GM20000 (cell line): ENCODE measurements at places on chromosomes 4 and X.

DNA sequence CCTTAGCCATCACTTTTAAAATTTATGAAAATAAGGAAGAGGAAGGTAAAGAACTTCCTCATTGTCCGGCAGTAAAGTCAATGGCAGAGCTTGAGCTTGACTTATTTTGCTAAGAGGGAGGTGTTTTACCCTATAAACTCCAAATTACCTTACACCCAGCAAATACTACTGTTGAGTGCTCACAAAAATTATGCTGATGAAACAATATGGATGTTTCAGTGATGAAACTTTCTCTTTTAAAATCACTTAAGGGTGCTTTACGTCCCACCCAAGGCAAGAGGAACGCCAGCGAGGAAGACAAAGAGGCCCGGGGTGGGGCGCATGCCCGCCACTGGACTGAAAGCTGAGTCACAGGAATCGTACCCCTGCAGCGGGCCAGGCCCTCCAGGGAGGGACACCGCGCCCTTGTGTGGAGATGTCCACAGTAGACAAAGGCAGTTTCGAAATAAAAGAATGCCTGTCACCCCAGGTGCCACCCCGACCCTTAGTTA lies 560 bp upstream of the TMSB4X start:
- no peak for DNase-seq

GRCh38 chr4:2941138-2942036 lies 21.8 kb downstream of the NOP14 start:
- no peak for DNase-seq

GRCh38 chrX:150365990-150366911 lies 3.1 kb downstream of the MAMLD1 start:
- DNase-seq, result no peak

GRCh38 chr4:14879683-14880082 lies 122.6 kb upstream of the CPEB2 start:
- DNase-seq, result no peak

DNA sequence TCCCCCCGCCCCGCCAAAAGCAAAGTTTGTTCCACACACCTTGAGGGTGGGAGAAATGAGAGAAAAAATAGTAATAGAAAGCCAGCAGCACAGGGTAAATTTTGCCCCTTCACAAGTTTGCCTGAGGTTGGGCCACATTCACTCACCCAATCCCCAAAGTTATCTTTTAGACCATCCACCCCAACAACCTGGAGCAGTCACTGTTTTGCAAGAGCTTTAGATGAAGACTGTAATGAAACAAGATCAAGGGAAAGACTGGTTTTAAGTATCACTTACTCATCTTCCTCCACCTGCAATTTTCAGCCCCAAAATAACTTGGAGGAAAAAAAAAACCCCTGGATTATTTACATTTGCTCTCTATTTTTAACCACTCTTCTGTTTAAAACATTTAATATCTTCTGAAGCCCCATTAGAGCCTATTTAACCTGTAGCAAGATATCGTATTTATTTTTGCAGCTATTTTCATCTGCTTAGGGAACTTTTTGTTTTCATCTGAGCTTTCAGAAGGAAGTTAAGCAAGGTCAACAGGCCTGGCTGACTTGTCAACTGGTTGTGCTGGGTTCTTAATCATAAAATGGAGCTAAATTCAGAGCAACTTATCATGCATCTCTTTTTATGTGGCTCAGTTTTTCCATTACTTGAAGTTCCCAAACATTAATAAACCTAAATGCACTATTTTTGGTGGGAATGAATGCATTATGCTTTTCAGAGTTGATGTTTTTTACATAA lies 24.6 kb upstream of the TBL1X start:
- DNase-seq, result no peak

DNA sequence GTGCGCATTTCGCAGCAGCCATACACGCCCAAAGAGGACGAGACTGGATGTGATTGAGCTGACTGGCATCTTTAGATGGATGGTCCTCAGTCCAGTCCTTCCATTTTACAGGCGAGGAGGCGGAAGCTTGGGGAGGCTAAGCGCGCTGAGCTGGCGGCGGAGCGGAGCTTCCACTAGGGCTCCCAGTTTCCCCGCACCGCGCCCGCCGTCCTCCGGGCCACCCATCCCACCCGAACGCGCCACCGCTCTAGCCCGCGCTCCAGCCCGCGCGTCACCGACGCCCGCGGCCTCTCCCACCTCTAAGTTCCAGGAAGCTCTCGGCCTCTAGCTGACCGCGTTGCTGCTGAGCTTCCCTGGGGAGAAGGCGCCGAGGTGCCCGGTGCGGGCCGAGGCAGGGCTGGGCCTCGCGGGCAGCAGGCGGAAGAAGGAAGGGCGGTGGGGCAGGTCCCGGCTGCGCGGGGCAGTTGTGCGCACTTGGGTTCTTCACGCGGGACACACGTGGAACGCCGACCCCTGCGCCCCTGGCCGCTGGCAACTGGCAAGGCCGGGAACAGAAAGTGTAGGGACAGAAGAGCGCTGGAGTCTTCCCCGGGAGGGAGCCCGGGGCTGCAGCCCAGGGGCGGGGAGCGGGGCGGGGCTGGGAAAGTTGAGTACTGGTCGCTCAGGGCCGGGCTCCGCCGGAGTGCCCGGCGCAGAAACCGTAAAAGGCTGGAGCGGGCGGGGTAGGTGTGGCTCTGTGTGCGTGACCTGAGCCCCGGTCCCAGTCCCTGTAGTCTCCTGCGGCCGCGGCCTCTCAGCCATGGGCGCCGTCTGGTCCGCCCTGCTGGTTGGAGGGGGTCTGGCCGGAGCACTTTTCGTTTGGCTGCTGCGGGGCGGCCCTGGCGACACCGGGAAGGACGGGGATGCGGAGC lies at the start of gene STBD1:
TSS of gene STBD1 (plus strand) at position 763 of the 911 bp plus-strand sequence. CDS start at position 800, 37 bp downstream.
- peak; percentile 49 for DNase-seq

DNA sequence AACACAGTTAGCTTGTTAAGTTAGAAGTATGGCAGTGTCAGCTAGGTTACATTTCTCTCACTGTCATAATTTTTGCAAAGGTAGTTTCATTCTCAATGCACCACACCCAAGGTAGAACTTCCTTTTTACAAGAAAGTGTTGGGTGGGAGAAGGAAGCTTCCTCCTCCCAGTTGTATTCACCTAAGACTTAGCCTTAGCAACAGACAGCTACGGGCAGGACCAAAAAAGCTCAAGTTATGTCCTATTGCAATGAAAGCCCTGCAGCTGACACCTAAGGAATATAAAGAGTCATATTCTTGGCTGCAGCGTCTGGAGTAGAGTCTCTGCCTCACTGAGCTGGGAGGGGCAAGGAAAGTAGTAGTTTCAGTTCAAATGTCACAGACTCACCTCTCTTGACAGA lies 25.1 kb upstream of the PRDM8 start:
- peak; percentile 5 for DNase-seq

DNA sequence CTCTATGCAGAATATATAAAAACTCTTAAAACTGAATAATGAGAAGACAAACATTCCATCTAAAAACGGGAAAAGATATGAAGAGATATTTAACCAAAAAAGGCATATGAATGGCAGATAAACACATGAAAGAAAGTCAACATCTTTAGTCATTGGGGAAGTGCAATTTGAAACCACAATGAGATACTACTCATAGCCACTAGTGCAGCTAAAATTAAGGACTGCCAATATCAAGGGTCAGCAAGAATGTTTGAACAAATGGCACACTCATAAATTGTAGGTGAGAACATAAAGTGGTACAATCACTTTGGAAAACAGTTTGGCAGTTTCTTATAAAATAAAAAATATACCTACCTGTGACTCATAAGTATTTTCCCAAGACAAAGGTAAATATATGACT lies 534.9 kb upstream of the DIPK2B start:
- DNase-seq, result no peak

DNA sequence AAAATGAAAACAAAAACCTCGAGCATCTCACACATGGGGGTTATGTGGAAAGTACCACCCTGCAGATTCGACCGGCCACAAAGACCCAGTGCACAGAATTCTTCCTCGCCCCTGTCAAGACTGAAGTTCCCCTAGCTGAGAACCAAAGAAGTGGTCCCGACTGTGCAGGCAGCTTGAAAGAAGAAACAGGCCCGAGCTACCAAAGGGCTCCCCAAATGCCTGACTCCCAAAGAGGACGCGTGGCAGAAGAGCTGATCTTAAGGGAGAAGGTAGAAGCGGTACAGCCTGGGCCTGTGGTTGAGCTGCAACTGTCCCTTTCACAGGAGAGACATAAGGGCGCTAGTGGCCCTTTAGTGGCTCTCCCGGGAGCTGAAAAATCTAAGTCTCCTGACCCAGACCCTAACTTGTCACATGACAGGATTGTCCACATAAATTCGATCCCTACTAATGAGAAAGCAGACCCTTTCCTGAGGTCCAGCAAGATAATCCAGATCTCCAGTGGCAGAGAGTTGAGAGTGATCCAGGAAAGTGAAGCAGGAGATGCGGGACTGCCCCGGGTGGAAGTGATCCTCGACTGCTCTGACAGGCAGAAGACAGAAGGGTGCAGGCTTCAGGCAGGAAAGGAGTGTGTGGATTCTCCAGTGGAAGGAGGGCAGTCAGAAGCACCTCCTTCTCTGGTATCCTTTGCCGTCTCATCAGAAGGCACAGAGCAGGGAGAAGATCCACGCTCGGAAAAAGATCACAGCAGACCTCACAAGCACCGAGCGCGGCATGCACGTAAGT lies 108.8 kb upstream of the MYOZ2 start:
- DNase-seq, result no peak

GRCh38 chrX:39309018-39309635 lies 507.9 kb downstream of the MID1IP1 start:
- peak; percentile 12 for DNase-seq

DNA sequence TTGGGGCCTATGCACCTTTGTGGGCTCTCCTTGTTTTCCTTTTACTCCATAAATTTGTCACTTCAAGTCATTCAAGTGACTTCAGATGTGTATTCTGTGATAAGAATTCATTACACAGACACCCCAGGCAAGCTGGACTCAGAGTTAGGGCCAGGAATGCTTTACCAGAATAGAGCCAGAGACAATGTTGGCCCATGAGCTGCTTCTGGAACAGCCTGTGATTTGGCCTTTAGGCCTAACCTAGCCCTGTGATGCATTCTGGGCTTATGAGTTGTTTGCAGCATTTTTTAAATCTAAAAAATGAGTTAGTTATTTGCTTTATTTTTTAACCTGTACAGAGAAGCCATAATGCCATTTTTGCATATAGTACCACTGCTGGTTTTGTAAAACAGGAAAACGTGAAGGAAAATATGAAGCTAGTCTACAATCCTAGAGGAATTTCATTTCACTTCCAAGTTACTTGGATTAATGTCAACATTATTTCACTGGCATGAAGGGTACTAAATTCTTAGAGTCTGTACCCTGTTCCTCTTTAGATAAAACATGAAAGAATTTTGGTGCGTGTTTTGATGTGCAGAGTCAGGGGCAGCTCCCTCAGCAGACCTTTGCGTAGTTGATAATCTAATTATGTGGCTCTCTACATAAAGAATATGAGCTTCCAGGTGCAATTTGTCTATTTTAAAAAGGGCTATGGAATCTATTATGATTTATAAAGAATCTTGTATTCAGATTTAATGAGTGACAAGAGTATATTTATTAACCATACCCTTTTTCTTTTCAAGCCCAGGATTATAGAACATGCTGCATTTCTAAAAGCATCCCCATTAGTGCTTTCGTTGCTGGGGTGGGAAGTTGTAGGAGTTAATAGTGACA lies 84.7 kb downstream of the ARHGAP10 start:
- DNase-seq, result no peak

DNA sequence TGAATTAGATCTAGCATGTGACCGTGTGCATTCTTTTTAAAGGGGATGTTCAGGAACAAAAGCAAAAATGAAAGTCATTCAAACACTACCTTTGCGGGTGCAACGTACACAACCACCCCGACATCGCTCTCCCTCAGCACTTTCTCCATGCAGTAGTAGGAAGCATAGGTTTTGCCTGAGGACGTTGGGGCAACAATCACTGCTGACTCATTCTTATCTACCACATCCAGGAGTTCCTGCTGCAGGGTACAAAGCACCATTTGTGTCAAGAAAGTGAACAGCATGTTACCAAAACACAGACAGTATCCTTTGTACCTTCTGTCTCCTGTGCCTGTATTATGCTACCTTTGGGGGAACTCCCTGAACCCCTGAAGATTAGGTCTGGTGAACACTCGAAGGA lies 58.6 kb downstream of the DDX60L start:
- DNase-seq, result no peak

DNA sequence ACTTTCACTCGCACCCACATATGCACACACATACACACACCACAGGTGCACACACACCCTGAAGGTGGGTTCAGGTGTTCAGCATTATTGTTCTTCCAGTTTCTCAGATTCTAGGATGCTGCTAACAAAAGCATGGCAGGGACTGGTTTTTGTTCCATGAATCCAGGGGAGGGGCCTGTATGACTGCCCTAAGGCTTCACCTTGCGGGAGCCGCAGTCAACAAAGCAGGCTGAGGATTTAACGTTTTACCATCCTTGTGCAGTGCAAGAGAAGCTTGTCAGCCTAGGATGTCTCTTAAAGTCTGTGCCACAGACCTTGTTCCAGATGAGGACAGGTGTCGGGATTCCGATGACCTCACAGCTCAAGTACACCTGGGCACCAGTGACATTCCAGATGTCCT lies 61.8 kb downstream of the POLR2B start:
- no peak for DNase-seq

DNA sequence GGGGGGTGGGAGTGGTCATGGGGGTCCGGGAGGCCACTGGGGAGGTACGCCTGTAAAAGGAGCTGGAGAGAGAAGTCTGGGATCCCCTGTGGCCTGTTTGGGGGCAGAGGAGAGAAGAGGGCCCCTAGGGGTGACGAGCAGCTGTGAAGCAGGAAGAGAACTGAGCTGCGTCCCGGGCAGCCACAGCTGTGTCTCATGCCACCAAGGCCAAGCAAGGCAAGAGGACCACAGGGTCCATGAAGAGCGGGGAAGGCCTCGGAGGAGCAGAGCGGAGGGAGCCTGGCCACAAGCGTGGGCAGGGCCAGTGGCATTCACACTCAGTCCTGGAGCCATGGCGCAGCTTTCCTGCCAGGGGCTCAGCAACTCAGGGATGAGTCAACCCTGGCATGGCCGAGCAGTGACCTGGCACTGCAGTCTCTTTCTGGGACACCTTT lies 13.6 kb upstream of the NAT8L start:
- DNase-seq, result peak; percentile 21

GRCh38 chr4:173794662-173795061 lies 264.6 kb upstream of the HAND2 start:
- DNase-seq, result no peak

DNA sequence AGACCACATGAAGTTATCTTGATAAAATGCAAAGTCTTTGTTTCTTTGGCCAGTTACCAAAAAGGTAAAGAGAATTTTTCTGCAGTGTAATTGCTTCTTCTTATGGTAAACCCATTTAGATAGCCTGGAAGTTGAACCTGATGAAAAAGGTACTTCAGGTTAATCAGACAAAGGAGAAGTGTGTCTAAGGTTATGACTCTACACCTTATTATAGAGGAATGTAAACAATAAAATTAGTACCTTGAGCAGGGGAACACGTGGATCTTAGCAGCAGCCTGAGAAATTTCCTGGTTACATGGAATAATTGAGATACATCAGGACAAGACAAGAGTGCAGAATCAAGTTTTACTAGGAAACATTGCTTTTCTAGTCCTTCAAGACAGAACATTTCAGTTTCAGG lies 70.8 kb downstream of the RAP1GDS1 start:
- DNase-seq, result no peak

- no peak for DNase-seq
These were observed 17.4 kb upstream of the MAP3K15 start for GRCh38 chrX:19532709-19533108.

GRCh38 chr4:42123071-42123644 lies 29.3 kb downstream of the BEND4 start:
- DNase-seq, result no peak
